Left ventricle myocardium inferior (tissue), 1 donor: ENCODE measurements at places on chromosomes 16 and 17.

DNA sequence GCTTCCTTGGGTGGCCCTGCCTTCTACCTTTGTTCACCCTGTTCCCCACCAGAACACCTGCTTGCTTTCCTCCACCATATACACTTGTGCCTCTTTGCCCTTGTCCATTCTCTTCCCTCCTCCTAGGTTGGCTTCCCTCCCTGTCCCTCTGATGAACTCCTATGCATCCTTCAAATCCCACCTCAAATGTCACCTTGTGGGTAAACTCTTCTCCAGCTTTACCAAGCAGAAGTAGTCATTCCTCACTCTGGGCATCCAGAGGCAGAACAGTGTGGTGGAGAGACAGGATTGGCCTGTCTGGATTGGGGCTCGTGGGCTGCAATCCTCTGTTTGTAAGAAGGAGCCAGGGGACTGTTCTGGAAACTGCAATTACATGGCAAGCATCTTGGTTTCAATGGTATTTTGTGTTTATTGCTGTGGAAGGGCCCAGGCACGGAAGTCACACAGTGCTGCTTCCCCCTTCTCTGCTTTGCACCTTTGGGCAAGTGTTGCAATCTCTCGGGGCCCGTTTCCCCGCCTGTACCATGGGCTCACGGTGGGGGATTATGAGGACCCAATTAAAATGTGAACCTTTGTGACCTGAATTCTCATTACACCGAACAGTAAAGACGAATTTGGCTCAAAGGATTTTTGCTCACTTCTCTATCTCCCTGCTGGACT is 21.9 kb upstream of the NXPH3 start:
- no peak for DNase-seq
- H3K36me3 ChIP-seq, result no peaks in the 10 kb centered on the region
- H3K4me3 ChIP-seq, result no peak overlapping the region

DNA sequence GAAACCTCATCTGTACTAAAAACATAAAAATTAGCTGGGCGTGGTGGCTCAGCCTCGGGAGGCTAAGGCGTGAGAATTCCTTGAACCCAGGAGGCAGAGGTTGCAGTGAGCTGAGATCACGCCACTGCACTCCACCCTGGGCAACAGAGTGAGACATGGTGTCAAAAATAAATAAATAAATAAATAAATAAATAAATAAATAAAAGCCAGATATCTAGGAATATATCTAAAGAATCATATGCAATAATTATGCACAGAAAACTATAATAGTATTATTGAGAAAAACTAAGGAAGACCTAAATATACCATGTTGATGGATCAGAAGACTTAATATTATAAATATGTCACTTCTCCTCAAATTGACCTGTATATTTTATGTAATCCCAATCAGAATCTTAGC is 37.0 kb downstream of the TMC7 start:
- H3K27ac ChIP-seq, result no peak overlapping the region
- DNase-seq, result no peak
- no peak overlapping the region for H3K4me3 ChIP-seq
- H3K27me3 ChIP-seq, result no peaks in the 10 kb centered on the region
- H3K4me1 ChIP-seq, result no peaks in the 10 kb centered on the region

DNA sequence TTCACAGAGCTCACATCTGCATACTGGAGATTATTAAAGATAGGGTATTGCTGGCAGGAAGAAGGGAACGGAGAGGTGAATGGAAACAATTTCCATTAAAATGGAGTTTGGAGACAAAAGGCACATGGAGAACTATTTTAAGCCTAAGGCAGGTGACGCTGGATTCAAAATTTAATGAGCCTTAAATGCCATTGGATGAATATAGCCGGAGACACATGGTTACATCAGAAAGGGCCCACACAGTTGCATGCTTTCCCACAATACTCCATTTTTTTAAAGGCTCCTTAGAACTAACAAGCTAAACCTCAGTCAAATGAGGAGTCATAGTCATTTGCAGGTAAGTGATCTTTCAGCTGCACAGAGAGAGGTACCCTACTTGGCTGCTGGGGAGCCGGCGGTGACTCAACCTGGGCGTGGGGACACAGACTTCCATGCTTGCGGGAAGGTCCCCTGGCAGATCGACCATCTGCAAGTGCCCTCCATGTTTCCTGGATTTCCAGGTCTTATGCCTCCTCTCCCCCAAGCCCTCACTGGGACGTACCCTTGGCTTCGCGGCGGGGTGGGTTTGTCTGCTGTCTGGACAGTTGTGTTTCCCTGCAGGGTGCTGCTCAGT is 259.2 kb downstream of the CBLN1 start:
- H3K36me3 ChIP-seq, result no peaks in the 10 kb centered on the region
- H3K27ac ChIP-seq, result no peak overlapping the region
- H3K27me3 ChIP-seq, result peaks cover 48% of the 10 kb centered on the region

DNA sequence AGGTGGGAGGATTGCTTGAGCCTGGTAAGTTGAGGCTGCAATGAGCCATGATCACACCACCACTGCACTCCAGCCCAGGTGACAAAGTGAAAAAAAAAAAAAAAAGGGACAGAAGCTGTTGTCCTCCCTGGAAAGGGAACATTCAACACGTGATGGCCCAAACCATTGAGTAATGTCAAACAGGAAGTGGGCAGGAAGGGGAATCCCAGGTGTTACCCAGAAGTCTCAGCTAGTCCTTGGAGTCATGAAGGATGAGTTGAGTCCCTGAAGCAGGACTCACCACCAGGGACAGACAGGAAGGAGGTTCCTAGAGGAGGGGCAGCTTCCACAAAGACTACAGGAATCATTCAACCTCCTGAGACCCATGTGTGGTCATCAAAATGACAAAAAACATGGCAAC is 19.8 kb upstream of the CMIP start:
- no peaks in the 10 kb centered on the region for H3K4me1 ChIP-seq
- H3K4me3 ChIP-seq, result no peak overlapping the region
- H3K36me3 ChIP-seq, result no peaks in the 10 kb centered on the region
- H3K27ac ChIP-seq, result no peak overlapping the region

- no peaks in the 10 kb centered on the region for H3K27me3 ChIP-seq
- peaks cover 19% of the 10 kb centered on the region for H3K4me1 ChIP-seq
- no peaks in the 10 kb centered on the region for H3K36me3 ChIP-seq
- no peak overlapping the region for H3K4me3 ChIP-seq
Observed at GRCh38 chr16:64478252-64478906, 643.5 kb downstream of the CDH11 start.

- H3K4me3 ChIP-seq, result no peak overlapping the region
- no peaks in the 10 kb centered on the region for H3K27me3 ChIP-seq
- no peak overlapping the region for H3K27ac ChIP-seq
- peaks cover 21% of the 10 kb centered on the region for H3K36me3 ChIP-seq
- H3K4me1 ChIP-seq, result no peaks in the 10 kb centered on the region
Observed at GRCh38 chr17:60960398-60961065, 282.9 kb downstream of the BCAS3 start.

GRCh38 chr16:80991792-80992430 is 14.8 kb downstream of the CMC2 start:
- no peak for DNase-seq
- no peaks in the 10 kb centered on the region for H3K36me3 ChIP-seq
- H3K27me3 ChIP-seq, result no peaks in the 10 kb centered on the region
- H3K4me3 ChIP-seq, result no peak overlapping the region
- peaks cover 27% of the 10 kb centered on the region for H3K4me1 ChIP-seq
- H3K27ac ChIP-seq, result no peak overlapping the region

- peaks cover 57% of the 10 kb centered on the region for H3K4me1 ChIP-seq
- H3K4me3 ChIP-seq, result peak overlapping the region; percentile 22
- no peaks in the 10 kb centered on the region for H3K27me3 ChIP-seq
- H3K27ac ChIP-seq, result peak overlapping the region; percentile 95
- H3K36me3 ChIP-seq, result no peaks in the 10 kb centered on the region
- no peak for DNase-seq
Observed at GRCh38 chr16:56606476-56607108, 1.8 kb upstream of the MT2A start.

GRCh38 chr17:57357830-57358430 is 101.6 kb downstream of the MSI2 start:
- no peaks in the 10 kb centered on the region for H3K36me3 ChIP-seq
- peak overlapping the region; percentile 81 for H3K27ac ChIP-seq
- H3K4me3 ChIP-seq, result no peak overlapping the region
- H3K27me3 ChIP-seq, result no peaks in the 10 kb centered on the region

- peak overlapping the region; percentile 81 for H3K27ac ChIP-seq
- no peaks in the 10 kb centered on the region for H3K27me3 ChIP-seq
- no peak for DNase-seq
- no peaks in the 10 kb centered on the region for H3K36me3 ChIP-seq
Observed at GRCh38 chr17:867896-868489, 85.8 kb downstream of the MRM3 start.

GRCh38 chr17:63317166-63317840 is 128.8 kb downstream of the CYB561 start:
- peaks cover 24% of the 10 kb centered on the region for H3K36me3 ChIP-seq
- no peak overlapping the region for H3K27ac ChIP-seq
- peaks cover 7% of the 10 kb centered on the region for H3K4me1 ChIP-seq
- no peak for DNase-seq

DNA sequence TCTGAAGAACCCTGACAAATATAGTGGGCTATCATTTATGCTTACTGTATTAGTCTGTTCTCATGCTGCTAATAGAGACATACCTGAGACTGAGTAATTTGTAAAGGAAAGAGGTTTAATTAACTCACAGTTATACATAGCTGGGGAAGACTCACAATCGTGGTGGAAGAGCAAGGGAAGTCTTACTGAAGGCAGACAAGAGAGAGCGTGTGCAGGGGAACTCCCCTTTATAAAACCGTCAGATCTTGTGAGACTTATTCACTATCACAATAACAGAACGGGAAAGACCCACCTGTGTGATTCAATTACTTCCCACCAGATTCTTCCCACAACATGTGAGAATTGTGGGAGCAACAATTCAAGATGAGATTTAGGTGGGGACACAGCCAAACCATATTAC is 526.8 kb upstream of the GOT2 start:
- H3K4me3 ChIP-seq, result no peak overlapping the region
- no peak for DNase-seq
- H3K27me3 ChIP-seq, result no peaks in the 10 kb centered on the region
- no peak overlapping the region for H3K27ac ChIP-seq
- no peaks in the 10 kb centered on the region for H3K4me1 ChIP-seq
- H3K36me3 ChIP-seq, result no peaks in the 10 kb centered on the region
